ENCODE measurements at places on chromosomes 2 and 18. TPM values are rescaled to one million over a fixed set of nuclear protein-coding genes. Genes with fewer than 3 reads are reported as not detected.
A peak's percentile ranks its signal among the peaks of the same experiment; 100 is the strongest.

NAT8 gene
- 27.4 TPM for total RNA-seq

GRCh38 chr18:4232656-4233055, 222.5 kb downstream of the DLGAP1 start:
- no peak for DNase-seq
- no peaks in the 10 kb centered on the region for H3K27me3 ChIP-seq
- no peaks in the 10 kb centered on the region for H3K4me1 ChIP-seq
- no peak overlapping the region for H3K27ac ChIP-seq
- no peak overlapping the region for H3K4me3 ChIP-seq

GRCh38 chr2:65198737-65199136, 28.9 kb upstream of the ACTR2 start:
- H3K27ac ChIP-seq: no peak overlapping the region
- H3K4me1 ChIP-seq: no peaks in the 10 kb centered on the region
- no peak overlapping the region for H3K4me3 ChIP-seq

- no peak for DNase-seq
- no peaks in the 10 kb centered on the region for H3K36me3 ChIP-seq
- no peaks in the 10 kb centered on the region for H3K4me1 ChIP-seq
- H3K4me3 ChIP-seq: no peak overlapping the region
Observed at GRCh38 chr2:191167766-191168165, 17.0 kb upstream of the STAT4 start.

REG1B gene
- total RNA-seq: not detected

HRH4 gene
- 0.32 TPM for total RNA-seq

PCARE gene
- not detected for total RNA-seq

- no peaks in the 10 kb centered on the region for H3K4me1 ChIP-seq
- DNase-seq: no peak
- H3K4me3 ChIP-seq: peak overlapping the region; percentile 99
- H3K27ac ChIP-seq: peak overlapping the region; percentile 84
Observed at GRCh38 chr2:36965751-36966369, 476 bp downstream of the STRN start.

- H3K4me3 ChIP-seq: no peak overlapping the region
- H3K27ac ChIP-seq: no peak overlapping the region
- no peaks in the 10 kb centered on the region for H3K4me1 ChIP-seq
- no peak for DNase-seq
- H3K27me3 ChIP-seq: no peaks in the 10 kb centered on the region
Observed at GRCh38 chr18:75088622-75089211, 120.2 kb downstream of the PTGR3 start.

- DNase-seq: no peak
- no peaks in the 10 kb centered on the region for H3K4me1 ChIP-seq
- no peaks in the 10 kb centered on the region for H3K27me3 ChIP-seq
- H3K27ac ChIP-seq: no peak overlapping the region
- H3K36me3 ChIP-seq: no peaks in the 10 kb centered on the region
- H3K4me3 ChIP-seq: no peak overlapping the region
Observed at GRCh38 chr18:59520562-59521355, 161.7 kb upstream of the LMAN1 start.

DNA sequence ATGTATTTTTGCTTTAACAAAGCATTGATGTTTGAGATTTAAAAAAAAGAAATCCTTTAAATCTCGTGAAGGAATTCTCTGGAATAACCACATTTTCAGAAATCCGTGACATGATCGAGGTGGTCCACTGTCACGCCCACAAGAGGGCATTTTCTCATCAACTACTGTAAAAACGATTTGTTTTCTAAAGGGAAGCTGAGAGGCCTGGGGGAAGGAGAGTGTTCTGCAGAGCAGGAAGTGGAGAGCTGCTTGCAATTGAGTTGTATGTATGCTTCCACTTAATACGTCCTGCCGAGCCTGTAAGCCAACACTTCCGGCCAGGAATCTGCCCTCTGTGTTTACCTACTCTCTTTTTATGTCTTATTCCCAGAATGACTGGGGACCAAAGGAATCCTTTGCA, 19.4 kb downstream of the KLHL29 start:
- no peaks in the 10 kb centered on the region for H3K4me1 ChIP-seq
- no peak overlapping the region for H3K4me3 ChIP-seq
- no peaks in the 10 kb centered on the region for H3K27me3 ChIP-seq
- H3K36me3 ChIP-seq: no peaks in the 10 kb centered on the region
- peak; percentile 33 for DNase-seq

GRCh38 chr18:63307551-63308200, 11.9 kb downstream of the BCL2 start:
- H3K4me3 ChIP-seq: no peak overlapping the region
- no peak for DNase-seq
- no peak overlapping the region for H3K27ac ChIP-seq
- no peaks in the 10 kb centered on the region for H3K36me3 ChIP-seq
- no peaks in the 10 kb centered on the region for H3K4me1 ChIP-seq

GRCh38 chr2:210994104-210994503, 437.7 kb downstream of the CPS1 start:
- H3K4me3 ChIP-seq: no peak overlapping the region
- no peak overlapping the region for H3K27ac ChIP-seq
- DNase-seq: no peak
- no peaks in the 10 kb centered on the region for H3K27me3 ChIP-seq
- H3K36me3 ChIP-seq: no peaks in the 10 kb centered on the region

- no peaks in the 10 kb centered on the region for H3K4me1 ChIP-seq
- no peak for DNase-seq
- H3K27ac ChIP-seq: no peak overlapping the region
- H3K27me3 ChIP-seq: no peaks in the 10 kb centered on the region
Observed at GRCh38 chr2:181853696-181854095, 37.8 kb upstream of the ITPRID2 start.

GRCh38 chr2:217568289-217568971, 434.4 kb downstream of the TNS1 start:
- no peaks in the 10 kb centered on the region for H3K27me3 ChIP-seq
- no peak overlapping the region for H3K27ac ChIP-seq
- H3K4me1 ChIP-seq: no peaks in the 10 kb centered on the region

- no peaks in the 10 kb centered on the region for H3K36me3 ChIP-seq
- H3K27ac ChIP-seq: no peak overlapping the region
- H3K4me3 ChIP-seq: no peak overlapping the region
Observed at GRCh38 chr2:136917411-136917881, 152.1 kb downstream of the THSD7B start.

FABP1 gene
- 1,613 TPM for total RNA-seq

CCDC74B gene
- total RNA-seq: not detected

DNA sequence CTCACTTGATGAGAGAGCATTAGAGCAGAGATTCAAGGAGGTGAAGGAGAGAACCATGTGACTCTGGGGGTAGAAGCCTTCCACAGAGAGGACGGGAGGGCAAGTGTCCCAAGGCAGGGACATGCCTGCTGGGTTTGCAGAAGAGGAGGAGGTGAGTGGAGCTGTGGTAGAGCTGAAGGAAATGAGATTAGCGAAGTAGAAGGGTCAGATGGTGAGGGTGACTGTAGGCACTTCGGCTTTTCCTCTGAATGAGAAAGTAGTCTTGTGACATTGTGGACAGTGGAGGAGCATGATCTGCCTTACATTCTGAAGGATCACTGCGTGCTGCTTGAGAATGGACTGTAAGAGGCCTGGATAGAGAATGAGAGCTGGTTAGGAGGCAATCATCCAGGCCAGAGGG, 126.0 kb downstream of the NXPH2 start:
- DNase-seq: no peak
- no peaks in the 10 kb centered on the region for H3K27me3 ChIP-seq

- no peak overlapping the region for H3K4me3 ChIP-seq
- no peak overlapping the region for H3K27ac ChIP-seq
- no peak for DNase-seq
- H3K27me3 ChIP-seq: no peaks in the 10 kb centered on the region
Observed at GRCh38 chr18:45161850-45162249, 453.4 kb upstream of the SLC14A2 start.

TIA1 gene
- 42.7 TPM for total RNA-seq

- no peak for DNase-seq
- no peaks in the 10 kb centered on the region for H3K27me3 ChIP-seq
- H3K27ac ChIP-seq: no peak overlapping the region
- H3K4me3 ChIP-seq: no peak overlapping the region
Observed at GRCh38 chr2:202361108-202361507, 15.0 kb upstream of the BMPR2 start.

WDR12 gene
- total RNA-seq: 19.1 TPM

DNA sequence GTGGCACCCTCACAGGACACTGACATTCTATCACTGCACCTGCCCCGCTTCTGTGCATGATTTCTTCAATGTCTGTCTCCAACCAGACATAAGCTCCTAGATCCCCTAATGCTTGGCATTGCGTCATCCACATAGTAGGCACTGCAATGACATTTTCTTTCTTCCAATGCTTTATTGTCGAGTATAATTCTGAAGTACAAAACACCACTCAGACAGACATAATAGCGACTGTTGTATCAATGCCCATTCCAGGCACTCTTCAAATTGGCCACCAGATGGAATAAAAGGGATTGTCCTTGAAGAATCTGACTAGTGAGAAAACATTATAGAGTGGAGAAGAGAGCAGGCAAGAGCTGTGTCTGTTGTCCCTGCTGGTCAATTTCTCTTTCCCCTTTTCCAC, 89.0 kb downstream of the LPIN1 start:
- DNase-seq: no peak
- no peaks in the 10 kb centered on the region for H3K36me3 ChIP-seq
- no peak overlapping the region for H3K4me3 ChIP-seq
- no peaks in the 10 kb centered on the region for H3K27me3 ChIP-seq
- H3K4me1 ChIP-seq: no peaks in the 10 kb centered on the region

DNA sequence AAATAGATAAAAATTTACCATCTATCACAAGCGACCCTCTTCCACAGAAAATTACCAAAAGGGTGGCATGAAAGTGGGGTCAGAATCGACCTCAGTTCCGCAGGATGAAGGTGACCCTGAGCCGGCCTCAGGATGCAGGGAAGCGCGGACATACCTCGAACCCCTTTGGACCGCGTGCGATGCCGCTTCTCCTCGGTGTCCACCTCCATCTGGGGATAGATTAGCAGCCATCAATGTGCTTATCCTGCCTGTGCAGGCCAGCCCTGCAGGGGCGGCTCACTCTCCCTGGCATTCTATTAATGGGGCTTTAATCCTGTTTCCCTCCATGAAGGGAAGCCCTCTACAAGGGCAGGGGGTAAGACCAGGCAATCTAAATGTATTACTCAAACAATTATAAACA, 235.3 kb upstream of the PXDN start:
- H3K27me3 ChIP-seq: no peaks in the 10 kb centered on the region
- no peak overlapping the region for H3K4me3 ChIP-seq
- H3K36me3 ChIP-seq: no peaks in the 10 kb centered on the region

DNA sequence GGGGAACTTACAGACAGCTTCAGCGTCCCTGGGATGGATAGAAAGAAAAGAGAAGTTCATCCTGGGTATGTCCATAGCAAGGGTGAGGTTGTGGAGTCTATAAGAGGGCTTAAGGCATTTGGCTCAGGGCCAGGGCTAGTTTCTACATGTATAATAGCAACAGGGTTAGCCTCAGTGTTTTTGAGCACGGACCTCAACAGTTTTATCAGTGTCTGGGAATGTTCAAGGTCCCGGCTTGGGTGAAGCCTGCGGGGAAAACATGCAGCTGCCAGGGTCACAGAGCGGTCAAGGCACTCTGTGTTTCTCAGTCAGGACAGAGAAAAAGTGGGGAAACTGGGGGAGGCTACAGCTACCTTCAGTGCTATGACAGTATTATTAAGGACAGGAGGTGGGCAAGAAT, 427.7 kb upstream of the HS6ST1 start:
- H3K4me3 ChIP-seq: no peak overlapping the region
- H3K27ac ChIP-seq: no peak overlapping the region
- H3K36me3 ChIP-seq: no peaks in the 10 kb centered on the region
- no peak for DNase-seq
- H3K4me1 ChIP-seq: no peaks in the 10 kb centered on the region
- H3K27me3 ChIP-seq: no peaks in the 10 kb centered on the region

DNA sequence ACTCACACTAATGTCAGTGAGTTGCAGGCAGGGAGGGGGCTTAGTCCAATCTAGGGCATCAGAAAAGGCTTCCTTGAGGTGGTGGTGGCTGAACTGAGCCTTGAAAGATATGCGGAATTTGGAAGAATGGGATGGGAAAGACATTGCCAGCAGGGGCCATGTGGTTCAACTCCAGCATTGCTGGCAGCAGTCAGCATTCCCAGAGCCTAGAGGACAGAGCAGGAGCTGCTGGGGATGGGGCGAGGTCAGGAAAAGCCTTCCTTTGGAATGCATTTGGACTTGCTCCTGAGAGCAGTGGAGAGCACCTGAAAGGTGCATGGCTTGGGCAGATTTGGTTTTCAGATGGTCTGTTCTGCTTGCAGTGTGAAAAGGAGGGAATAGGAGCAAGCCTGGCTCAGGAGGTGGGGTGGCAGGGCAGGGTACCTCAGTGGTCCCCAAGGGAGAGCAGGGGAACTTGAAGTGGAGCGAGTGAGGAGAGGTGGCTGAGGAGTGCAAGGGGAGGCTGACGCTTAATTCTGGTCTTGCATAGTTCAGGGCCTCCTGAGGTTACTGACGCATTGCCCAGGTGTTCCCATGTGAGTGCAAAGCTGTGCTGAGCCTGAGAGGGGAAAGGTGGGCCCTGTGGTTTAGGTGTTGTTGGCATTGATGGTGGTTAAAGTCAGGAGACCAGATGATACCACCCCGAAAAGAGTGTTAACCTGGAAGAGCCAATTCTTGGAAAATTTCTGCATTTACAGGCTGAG, 112.1 kb upstream of the MGAT5 start:
- no peak overlapping the region for H3K27ac ChIP-seq
- no peaks in the 10 kb centered on the region for H3K27me3 ChIP-seq
- H3K4me1 ChIP-seq: peaks cover 26% of the 10 kb centered on the region
- DNase-seq: no peak
- H3K36me3 ChIP-seq: no peaks in the 10 kb centered on the region

GRCh38 chr2:221467610-221468009, 104.5 kb downstream of the EPHA4 start:
- no peak for DNase-seq
- no peaks in the 10 kb centered on the region for H3K4me1 ChIP-seq
- no peak overlapping the region for H3K4me3 ChIP-seq
- H3K27ac ChIP-seq: no peak overlapping the region
- H3K36me3 ChIP-seq: no peaks in the 10 kb centered on the region

DNA sequence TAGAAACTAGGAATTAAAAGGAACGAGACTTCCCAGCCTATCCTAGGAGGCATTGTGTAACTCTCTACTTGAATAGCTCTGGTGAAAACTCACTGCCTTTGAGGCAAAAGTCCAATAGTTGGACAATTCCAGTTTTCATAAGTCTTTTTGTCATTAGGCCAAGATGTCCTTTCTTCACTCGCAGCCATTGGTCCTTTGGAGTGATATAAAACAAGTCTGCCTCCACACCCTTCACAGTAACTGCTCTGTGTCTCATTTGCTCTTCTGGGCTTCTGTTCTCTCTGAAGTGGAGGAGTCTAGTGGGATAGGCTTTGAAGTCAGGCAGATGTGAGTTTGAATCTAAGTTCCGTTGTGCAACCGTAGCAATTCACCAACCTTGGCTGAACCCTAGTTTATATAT, 28.2 kb downstream of the ANTXR1 start:
- H3K4me1 ChIP-seq: no peaks in the 10 kb centered on the region
- H3K27me3 ChIP-seq: no peaks in the 10 kb centered on the region
- H3K27ac ChIP-seq: no peak overlapping the region
- no peak for DNase-seq
